ENCODE measurements at places on chromosomes 3 and 15.

GRCh38 chr3:120682095-120682681 lies at the start of gene HGD:
Gene HGD (minus strand): TSS chr3:120682239. CDS start chr3:120682111, 128 bp downstream.
- no peak for DNase-seq

GRCh38 chr3:177746337-177746933 lies 549.2 kb upstream of the TBL1XR1 start:
- no peak for DNase-seq

GRCh38 chr3:38598791-38599190 lies 50.7 kb downstream of the SCN5A start:
- DNase-seq: no peak

GRCh38 chr3:72204452-72204851 lies 419.5 kb upstream of the PROK2 start:
- DNase-seq: no peak

DNA sequence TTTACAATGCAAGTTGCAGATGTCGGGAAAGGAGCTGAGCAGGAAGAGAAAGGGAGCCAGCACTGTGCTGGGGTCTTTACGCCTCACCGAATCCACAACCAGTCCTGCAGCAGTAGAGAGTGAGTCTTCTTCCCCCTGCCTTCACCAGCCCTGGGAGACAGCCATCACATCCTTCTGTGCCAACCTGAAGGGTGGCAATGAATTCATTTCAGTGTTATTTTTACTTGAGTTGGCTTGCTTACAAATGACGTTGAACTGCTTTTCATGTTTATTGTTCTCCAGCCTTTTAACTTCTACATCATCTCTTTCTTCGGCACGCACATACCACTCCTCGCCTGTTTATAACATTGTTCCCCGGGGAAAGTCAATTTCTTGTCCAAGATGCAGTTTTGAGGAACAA lies 77.1 kb downstream of the TRIM42 start:
- DNase-seq: no peak

- no peak for DNase-seq
These were observed 247.6 kb upstream of the C2CD4B start for GRCh38 chr15:62412686-62413085.

All from brain pericyte (primary cell).